B cell (primary cell): ENCODE measurements at places on chromosomes 5 and 9. TPM values are rescaled to one million over a fixed set of nuclear protein-coding genes. Genes with fewer than 3 reads are reported as not detected.

DNA sequence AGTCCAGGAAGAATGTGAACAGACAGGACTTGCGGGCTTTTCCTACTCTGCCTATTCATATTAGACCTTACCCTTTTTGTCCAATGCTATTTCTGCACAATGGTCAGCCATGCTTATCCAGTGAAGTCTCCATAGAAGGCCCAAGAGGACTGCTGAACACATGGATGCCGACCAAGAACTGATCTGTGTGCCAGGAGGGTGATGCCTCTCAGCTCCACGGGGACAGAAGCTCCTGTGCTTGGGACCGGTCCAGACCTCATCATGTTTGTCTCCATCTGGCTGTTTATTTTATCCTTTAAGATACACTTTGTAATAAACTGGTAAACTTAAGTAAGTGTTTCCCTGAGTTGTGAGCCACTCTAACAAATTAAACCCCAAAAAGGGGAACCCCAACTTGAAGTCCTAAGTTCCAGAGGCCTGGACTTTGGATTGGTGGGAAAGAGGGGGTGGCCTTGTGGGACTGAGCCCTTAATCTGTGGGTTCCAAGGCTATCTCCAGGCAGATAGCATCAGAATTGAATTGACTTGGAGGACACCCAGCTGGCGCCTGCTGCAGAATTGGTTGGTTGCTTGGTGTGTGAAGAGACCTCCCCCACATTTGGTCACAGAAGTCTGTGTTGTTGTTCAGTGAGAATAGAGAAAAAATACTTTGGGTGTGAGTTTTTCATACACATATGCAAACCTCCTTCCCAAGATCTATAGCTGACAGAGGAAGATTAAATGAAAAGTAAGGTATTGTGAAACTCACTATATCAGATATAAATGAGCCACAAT is 57.9 kb upstream of the ANKH start:
- DNase-seq: no peak

DNA sequence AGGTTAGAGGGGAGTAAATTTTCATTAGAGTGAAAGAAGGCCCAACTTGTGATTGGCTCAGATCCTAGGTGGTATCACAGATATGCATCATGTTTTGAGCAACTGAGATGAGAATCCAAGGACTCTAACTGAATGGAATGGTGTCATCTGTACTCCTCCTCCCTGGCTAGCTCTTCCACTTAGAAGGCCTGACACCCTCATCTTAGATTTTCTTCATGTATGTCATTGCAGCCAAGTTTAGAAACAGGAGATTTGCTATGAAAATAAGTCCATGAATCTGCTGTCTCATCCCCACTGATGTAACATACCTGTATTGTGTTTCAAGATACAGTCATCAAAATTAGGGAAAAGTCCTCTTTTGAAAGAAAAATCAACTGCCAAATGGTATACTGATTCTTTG is 54.4 kb downstream of the ITGA1 start:
- DNase-seq: no peak

GRCh38 chr5:32840606-32841005 is 129.5 kb downstream of the NPR3 start:
- DNase-seq: no peak

- no peak for DNase-seq
These were observed 58.5 kb downstream of the LIFR start for GRCh38 chr5:38497946-38498345.

DNA sequence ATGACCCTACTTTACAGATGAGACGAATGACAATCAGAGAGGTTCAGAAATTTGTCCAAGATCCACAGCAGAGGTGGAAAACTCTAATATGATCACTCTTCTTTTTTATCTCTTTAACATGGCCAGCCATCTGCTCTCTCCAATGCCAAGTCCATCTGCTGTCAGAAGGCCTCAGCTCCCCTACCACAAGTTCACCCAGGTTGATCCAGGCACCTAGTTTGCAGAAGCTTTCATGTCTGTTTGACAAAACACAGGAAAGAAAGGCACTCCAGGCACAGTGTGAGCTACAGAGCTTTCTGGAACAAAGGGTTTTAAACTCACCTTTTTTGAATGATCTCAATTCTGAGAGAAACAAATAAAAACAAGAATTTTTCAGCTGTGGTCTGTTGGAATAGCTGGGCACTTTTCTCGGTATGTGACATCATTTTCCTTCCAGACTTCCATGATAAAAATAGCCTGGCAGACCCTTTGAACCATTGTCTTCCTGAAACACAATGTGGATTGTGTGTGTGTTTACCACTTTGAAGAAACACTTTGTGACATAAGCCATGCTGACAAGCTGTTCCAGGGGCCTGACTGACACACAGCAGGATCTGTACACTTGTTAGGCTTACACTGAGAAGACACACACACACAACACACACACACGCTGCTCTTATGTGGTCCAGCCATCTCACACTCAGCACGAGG is 214.3 kb downstream of the AGTPBP1 start:
- DNase-seq: no peak

DNA sequence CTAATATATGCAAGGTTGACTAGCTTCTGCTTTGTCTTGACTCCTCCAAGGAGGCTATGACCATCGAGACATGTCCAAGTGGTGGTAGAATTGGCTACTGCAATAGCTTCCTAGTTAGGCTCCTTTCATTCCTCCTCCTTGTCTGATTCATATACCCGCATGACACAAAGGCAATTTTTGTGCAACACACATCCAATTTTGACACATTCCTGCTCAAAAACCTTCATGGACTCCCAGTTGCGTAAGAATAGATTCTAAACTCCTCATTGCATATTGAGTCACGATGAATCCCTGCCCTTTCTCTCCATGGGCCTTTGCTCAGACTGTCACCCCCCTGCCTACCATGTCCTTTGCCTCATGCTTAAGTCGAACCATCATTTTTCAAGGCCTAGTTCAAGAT is 344.5 kb downstream of the ACTL7B start:
- no peak for DNase-seq

- no peak for DNase-seq
These were observed 29.6 kb upstream of the GLRA1 start for GRCh38 chr5:151954255-151954654.

DNA sequence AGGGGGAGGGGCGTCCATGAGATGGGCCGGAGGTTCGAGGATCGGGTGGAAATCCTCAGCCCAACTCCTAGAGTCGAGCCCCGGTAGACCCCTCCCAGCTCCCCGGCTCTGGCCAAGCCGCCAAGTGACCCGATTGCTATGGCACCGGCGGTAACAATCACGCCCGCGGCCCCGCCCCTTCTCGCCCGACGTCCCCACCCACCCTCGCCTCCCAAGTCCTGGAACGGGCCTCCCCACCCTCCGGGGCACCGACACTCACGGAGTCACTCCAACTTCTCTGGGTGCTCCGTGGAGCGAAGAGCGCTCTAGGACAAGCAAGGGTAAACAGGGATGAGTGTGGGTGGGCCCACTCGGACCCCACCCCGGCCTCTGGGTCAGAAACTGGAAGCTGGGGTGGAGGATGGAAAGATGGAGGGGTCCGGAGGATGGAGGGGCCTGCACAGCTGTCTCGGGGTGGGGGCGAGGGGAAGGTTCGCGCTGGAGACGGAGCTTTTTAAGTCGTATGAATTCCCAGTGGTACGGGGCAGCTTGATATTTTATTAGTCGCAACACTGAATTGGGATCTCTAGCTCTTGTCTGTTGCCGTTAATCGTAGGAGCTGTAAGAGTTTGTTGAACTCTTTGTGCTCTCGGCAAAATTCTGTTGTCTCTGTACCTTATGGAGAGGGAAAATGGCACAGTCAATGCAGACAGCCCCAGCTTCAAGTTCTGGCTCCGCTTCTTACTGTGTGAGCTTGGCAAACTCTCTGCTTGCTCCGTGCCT is at the start of gene SPACA9:
TSS of gene SPACA9 (plus strand) at position 204 of the 762 bp plus-strand sequence. CDS start 5,050 bp downstream, outside the sequence.
- peak; percentile 49 for DNase-seq

GRCh38 chr5:316210-317085 is 5.1 kb upstream of the AHRR start:
- no peak for DNase-seq

DNA sequence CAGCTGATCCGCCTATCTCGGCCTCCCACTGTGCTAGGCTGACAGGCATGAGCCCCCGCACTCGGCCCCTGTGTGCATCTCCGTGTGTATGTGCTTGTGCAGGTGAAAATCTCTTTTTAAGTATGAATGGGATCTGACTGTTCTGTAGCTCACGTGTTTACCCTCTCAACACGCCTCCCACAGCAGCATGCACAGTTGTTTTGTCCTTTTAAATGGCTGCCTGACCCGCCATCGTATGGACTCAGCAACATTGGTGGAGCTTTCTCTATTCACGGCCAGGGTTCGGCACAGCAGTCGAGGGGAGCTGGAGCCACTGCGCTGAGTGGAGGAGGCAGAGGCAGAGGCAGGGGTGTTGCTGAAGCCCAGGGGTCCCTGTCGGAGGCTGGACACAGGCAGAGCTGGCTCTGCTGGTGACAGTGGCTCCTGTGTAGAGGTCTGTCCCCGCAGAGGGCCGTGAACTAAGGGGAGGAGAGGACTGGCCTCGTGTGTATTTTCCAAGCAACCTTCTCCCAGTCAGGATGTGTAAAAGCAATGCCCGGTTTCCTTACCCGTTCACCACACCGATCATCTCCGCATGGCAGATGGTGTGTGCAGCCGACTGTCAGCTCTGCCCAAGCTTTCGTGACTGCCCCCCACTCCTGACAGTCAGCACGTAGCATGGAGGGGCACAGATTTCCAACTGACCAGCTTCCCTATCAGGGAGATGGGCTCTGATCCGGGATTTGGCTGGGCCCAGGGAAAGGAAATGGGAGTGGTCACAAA is 37.3 kb downstream of the MRPL36 start:
- DNase-seq: no peak

DNA sequence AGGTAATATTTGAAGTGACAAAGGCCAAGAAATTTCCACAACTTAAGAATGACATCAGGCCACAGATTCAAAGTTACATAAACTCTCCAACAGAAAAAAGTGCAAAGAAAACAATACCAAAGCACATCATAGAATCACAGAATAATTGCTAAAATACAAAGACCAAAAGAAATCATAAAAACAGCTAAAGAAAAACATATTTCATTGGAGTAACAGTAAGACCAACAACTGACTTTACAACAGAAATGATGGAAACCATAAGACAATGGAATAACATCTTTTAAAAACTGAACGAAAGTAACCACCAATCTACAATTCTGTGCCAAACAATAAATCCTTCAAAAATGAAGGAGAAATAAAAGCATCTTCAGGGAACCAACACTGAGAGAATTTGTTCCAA is 38.3 kb downstream of the ZDHHC21 start:
- DNase-seq: no peak

- no peak for DNase-seq
These were observed 5.6 kb downstream of the RAB24 start for GRCh38 chr5:177297922-177298321.

- peak; percentile 54 for DNase-seq
These were observed 33.7 kb downstream of the USP20 start for GRCh38 chr9:129868872-129869486.

- DNase-seq: no peak
These were observed 576 bp downstream of the CHD1 start for GRCh38 chr5:98927989-98928872.

DNA sequence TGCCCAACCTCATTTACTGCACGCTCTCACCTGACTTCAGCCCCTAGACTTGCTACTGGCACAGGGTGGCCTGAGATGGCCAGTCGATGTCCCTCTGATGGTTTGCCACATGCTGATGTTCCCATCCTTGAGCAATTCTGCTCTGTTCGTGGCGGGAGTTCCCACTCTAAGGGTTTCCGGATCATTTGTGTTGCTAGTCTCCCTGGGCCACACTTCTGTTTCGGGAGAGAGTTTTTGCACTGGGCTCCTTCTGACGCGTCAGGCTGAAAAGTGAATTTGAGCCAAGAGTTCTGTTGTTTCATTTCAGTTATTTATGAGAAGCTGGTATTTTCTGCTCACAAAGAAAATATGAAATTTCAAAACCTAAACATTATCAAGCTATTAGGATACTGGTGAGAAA is 597.7 kb downstream of the BNC2 start:
- no peak for DNase-seq

DNA sequence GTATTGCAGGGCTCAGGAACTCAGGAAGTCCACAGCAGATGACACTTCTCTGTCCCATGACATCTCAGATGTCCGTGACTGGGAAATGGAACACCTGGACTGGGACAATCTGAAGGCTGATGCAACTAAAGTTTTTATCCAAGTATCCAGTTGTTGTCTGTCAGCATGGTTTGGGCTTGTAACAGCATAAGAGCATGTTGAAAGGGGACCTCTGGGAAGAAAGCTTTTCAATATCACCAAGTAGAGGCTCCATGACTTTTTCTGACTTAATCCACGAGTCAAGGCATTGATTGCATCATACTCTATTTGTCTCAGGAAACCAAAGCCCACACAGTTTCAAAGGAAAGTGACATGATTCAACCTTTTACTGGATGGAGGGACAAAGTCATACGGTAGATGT is 807.7 kb downstream of the MTRR start:
- DNase-seq: no peak

GRCh38 chr9:78149702-78150291 is 86.1 kb upstream of the CEP78 start:
- no peak for DNase-seq

DNA sequence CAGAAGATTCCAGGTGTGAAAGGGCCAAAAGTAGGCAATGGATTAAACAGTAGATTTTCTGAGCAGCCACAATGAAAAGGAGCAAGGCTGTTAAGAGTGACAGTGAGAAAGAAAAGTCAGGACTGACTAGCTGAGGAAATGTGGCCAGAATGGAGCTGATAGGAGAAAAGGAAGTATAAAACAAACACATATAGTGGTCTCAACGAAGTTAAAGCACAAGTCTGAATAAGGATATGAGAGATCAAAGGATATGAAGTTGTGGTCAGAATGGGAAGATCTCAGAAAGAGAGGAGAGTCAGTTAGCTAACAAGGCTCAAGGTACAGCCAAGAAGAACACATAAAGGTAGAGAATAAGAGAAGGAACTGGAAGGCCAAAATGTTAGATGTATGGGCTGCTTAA is 39.9 kb downstream of the FNIP1 start:
- no peak for DNase-seq

DNA sequence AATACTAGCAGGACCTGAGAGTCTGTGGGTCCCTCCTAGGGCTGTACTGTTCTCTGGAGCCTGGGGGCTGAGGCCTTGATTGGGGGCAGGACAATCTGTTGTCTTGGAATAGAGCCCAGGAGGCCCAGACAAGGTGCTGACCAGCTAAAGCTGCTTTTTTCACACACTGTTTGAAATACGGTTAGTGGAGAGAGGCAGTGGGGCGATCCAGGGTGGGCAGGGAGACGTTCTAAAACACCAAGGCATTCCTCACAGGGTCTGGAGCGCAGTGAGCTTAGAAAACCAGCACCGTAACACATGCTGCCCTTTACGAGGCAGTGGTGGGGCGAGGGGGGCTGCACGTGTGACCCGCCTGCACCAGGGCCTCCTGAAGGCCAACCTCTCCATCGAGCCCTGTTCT is 55.1 kb downstream of the EHMT1 start:
- DNase-seq: no peak

The ZNF483 gene
- 3.0 and 3.3 TPM in 2 replicates for total RNA-seq

The NR4A3 gene
- total RNA-seq: 20.1 and 21.0 TPM in 2 replicates

The UGCG gene
- total RNA-seq: 53.5 and 54.1 TPM in 2 replicates

The RORB gene
- not detected in 2 replicates for total RNA-seq

The C9orf43 gene
- total RNA-seq: 0.58 and 1.7 TPM in 2 replicates

The HRH2 gene
- not detected in 2 replicates for total RNA-seq

The FAM193B gene
- 227 and 237 TPM in 2 replicates for total RNA-seq

The SMC5 gene
- 75.0 and 82.1 TPM in 2 replicates for total RNA-seq

The PCDHGC5 gene
- 0.46 and 0.67 TPM in 2 replicates for total RNA-seq

The C9orf153 gene
- total RNA-seq: 0.67 and 0.70 TPM in 2 replicates

The SLC34A1 gene
- total RNA-seq: not detected in 2 replicates

The SERF1B gene
- total RNA-seq: 27.2 and 29.8 TPM in 2 replicates

The TMEM252 gene
- total RNA-seq: not detected in 2 replicates

The MGAT4B gene
- total RNA-seq: 139 and 165 TPM in 2 replicates

The PALM2AKAP2 gene
- total RNA-seq: not detected in 2 replicates

The ARHGEF37 gene
- total RNA-seq: 1.1 and 1.7 TPM in 2 replicates

The WWC1 gene
- 2.0 and 2.9 TPM in 2 replicates for total RNA-seq
